HFFc6 (cell line): ENCODE measurements at places on chromosomes 2 and 18.

- DNase-seq = no peak
Observed at GRCh38 chr2:45856391-45857274, 205.2 kb downstream of the PRKCE start.

DNA sequence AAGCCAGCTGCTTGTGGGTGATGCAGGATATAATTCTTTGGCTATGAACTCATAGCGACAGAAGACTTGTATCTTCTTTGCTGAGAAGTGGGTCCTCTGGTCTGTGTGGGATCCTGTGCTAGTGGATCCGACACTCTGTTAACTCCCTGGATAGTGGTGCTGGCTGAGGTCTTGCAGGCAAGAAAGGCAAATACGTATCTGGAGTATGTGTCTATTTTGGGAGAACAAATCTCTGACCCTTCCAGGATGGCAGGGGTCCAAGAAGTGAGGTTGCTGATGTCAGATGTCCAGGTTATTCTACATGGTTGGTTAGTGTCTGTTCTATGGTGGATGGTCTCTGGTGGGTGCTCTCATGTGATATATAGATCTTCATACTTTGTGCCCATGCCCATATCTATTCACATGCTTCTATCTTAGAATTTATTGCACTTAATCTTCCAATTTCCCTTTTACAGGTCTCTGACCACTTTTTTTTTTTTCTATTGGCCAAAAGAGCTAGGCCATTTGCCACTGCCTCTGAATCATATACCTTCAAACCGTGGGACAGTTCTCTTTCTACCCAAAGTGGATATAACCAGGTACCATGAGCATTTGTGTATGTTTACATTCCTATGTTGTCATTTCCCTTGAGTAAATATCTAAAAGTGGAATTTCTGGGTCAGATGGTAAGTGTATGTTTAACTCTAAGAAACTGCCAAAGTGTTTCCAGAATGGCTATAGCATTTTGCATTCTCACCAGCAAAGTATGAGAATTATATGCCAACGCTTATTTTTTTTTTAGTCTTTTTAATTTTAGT, 45.1 kb upstream of the RBMS1 start:
- DNase-seq = no peak

DNA sequence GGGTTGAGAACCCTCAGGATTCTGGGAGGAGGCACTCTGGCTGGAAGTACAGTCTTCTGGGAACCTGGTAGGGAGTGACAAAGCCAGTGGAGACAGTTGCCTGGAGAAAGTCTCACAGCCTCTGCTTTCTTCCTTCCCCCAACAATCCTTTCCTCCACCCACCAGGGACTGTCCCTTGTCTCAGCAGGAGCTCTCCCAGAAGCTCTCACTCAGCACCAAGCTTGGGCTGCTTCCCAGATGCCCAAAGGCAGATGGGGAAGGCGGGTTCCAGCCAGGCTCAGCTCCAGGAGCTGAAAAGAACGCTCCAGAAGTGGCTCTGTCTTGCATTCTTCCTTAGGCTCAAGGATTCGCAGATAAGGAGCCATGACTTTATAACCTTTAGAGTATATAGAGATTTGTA, 7.6 kb upstream of the NAGK start:
- DNase-seq = no peak

GRCh38 chr2:10254373-10255188, 48.1 kb upstream of the HPCAL1 start:
- DNase-seq = no peak

- no peak for DNase-seq
Observed at GRCh38 chr2:135803278-135803677, 33.7 kb downstream of the LCT start.

- DNase-seq = no peak
Observed at GRCh38 chr2:196989496-196989895, 63.0 kb upstream of the PGAP1 start.

DNA sequence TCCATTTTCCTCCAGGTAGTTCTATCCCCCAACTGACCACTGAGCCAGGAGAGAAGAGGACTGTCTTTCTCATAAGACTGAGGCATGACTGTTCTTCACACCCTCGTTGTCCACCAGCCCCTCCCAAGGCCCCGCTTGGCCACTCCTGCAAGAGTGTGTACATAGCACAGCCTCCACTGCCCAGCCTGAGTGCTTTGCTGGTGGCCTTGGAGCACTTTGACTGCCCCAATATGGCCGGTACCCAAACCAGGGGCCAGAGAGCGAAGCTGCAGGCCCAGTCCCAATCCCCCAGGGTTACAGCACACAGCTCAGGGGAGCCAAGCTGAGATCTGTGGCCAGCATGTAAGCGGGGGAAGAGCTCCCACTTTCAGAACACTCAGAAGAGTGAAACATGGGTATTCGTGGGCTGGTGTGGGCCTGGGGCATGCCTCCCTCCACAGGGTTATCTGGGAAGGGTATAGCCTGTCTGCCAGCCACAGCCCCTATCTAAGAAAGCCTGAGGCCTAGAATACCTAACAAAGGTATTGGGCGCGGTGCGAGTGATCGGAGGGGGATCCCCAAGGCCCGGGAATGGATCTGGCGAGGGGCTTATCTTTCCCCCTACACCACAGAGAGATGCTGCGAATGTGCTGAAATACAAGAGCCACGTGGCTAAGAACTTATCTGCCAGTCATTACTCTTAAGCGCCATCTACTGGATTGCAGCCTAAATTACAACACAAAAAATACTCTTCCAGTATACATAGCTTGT, 163.8 kb downstream of the WDPCP start:
- DNase-seq = peak; percentile 42

DNA sequence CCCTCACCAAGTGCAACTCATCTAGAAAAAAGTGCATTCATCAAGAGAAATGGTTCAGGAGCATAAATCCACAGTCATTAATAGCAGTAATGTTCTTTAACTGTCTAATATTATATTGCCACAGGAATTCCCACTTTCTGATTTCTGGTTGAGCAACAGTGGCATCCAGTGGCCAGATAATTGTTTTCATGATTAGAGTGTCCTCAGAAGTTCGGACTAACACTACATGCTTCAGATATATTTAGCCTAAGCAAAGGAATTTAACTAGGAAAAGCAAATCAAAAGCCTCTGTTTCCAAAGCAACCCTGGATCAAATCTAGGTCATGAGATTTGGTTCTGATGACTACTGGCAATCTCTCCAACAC, 9.8 kb upstream of the ERBB4 start:
- peak; percentile 57 for DNase-seq

DNA sequence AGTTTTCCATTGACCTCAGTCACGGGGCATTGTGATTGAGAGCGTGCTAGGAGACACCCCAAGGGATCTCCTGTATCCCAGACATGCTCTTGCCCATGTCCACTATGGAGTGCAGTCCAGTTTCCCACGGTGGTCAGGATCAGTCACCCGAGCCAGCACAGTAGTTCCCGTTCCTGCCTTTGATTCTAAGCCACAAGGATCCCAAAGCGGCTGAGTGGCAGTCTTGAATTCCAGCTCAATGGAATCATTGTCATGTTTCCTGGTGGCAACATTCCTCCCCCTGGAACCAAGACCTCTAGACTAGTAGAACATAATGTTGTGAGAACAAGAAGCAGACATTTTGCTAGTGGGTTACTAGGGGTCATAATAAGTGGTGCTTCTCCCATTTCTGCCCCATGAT, 154.3 kb downstream of the SEPTIN10 start:
- DNase-seq = no peak

GRCh38 chr2:205086662-205087061, 541.4 kb downstream of the PARD3B start:
- DNase-seq = no peak

DNA sequence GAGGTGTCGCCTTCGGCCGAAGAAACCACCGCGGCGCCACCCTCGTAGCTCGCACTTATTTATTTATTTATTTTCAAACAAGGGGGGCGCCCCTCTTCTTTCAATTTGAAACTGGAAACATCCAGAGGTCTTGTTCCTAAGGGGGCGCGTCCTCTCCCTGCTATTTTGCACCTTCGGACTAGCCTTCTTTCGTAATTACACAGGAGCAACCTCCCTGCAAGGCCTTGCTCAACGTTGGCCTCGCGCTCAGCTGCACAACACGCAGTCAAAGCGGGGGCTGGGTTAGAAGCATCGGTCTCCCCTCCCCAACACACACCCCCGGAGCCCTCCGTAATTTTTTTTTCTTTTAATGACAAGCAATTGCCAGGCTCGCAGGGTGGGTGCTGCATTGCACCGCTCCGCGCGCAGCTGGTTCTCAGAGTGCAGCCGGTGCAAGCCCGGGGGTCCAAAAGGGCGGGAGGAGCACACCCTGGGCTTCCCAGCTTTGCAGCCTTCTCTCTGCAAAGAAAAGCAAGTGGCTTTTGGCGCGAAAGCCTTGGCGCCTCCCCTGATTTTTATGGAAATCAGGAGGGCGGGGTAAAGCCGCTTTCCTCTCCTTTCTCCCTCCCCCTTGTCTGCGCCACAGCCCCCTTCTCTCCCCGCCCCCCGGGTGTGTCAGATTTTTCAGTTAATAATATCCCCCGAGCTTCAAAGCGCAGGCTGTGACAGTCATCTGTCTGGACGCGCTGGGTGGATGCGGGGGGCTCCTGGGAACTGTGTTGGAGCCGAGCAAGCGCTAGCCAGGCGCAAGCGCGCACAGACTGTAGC, at the start of gene MYCN:
Gene MYCN, plus strand, starts transcription at position 697 of the 807 bp plus-strand sequence. CDS start 1,515 bp downstream, outside the sequence.
- DNase-seq = no peak

DNA sequence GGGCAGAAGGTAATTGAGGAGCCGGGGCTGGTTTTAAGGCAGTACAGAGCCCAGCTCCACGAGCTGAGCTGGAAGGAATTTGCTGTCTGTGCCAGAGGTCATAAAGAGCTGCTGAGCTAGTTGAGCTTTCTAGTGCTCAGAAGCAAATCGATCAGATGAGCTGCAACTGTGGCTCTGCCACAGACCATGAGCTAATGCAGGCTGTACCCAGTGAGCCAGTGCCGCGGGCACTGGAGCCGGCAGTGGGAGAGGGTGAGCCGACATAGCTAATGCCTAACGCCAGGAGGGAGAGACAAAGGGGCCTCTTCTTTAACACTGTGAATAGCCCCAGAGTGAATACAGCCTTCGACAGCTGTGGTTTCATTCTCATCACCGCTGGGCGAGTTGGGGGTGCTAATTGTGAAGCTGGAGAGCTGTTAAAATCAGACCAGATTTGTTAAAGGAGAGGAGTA, 410.1 kb upstream of the TCF4 start:
- peak; percentile 67 for DNase-seq

DNA sequence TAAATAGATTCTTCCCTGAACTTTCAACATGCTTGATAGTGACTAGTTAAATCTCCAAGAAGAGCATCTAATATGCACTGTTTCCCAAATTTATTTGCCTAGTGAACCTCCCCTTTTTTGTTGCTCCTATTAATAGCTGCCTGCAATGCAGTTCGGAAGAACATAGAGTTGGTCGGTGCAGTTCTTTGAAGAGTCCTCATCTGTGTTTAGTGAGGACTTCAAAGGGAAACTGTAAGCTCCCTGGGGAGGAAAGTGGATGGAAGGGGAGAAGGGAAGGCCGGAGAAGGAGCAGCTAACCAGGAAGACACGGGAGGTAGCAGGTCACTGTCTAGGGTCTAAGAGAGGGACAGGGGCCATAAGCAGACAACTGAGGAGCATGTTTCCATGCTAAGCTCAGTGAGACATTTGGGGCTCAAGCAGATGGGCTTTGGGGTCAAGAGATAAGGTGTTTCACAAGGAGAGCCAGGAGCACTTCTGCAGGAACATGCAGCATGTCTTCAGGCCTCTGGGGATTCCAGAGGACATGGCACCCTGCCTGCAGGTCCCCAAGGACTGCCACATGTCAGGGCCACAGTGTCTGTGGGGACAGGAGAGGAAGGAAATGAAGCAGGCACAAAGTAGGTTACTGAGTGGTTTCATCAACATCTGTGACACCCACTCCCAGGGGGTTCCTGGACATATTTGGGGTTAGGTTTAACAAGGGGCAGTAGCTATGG, 48.7 kb upstream of the ANXA4 start:
- DNase-seq = no peak

GRCh38 chr18:8841781-8842485, 136.6 kb downstream of the MTCL1 start:
- DNase-seq = no peak

DNA sequence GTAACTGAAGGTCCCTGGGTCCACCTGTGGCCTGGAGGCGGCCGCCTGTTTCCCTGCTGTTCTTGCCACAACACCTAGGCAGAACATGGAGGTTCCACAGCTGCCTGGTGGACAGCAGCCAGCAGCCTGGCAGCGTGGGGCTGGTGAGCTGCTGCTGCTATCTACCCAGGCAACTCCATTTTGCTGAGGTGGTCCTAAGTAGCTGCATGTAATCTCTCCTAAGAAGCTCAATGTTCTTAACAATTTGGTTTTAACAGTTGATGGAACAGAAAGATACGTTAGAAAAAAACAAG, 66.7 kb downstream of the NDUFA10 start:
- no peak for DNase-seq

DNA sequence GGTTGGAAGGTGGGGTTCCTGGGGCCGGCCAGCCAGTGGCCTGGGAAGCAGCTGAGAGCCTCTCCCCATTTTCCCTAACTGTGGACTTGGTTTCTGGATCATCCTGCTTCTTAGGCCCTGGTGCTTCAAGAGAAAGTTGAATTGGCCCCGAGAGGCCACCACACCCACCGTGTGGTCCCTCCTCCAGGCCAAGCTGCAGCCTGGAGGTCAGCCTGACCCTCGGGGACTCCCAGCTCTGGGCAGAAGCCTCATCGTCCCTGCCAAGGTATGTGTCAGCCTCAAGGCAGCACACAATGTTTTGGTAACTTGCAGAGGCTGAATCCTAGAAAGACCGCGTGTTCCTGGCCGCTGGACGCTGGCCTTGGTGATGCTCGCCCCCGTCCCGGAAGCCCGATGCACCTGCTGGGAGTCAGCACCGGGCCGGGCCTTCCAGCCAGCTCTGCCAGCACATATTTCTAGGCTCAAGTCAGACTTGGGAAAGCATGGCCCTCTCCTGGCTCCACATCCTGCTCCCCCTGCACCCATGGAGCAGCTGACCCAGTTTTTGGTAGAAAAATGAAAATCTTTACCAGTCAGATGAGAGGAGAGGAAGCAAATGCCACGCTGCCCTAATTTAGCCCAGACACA, 72.6 kb downstream of the ACTR2 start:
- peak; percentile 50 for DNase-seq

DNA sequence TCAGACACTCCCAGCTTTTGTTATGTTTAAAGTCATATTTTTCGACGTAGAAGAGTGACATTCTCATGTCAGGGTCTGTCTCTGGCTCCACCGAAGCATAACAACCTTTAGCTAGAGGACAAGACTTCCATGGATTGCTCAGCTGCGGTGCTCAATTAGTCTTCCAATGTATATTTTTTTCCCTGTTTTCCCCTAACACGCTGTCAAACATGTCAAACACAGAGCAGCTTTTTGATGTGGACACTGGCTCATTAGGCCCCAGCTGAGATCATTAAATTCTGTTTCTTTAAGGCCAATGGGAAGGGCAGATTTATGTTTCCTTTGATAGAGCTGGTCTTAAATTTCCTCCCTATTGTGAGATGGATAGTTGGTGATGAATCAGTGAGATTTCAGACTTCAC, 525.4 kb downstream of the PIK3C3 start:
- no peak for DNase-seq

GRCh38 chr2:98454500-98455235, 10.0 kb downstream of the INPP4A start:
- DNase-seq = no peak

DNA sequence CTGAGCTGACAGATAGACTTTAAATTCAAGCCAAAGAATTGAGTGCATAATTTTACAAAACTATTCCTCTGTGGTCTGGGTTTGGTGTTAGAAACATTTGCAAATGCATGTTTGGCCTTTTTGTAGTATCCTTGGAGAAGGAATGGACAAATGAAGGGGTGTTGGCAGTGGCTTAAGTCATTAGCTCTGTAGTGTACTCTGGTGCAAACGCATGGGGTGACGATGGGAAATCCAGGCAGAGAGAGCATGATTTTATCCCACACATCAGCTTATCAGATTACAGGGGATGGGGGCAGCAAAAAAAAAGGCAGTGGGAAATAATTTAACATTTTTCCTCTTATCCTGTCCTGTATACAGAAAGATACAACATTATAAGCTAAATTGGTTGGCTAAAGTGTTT, 320.6 kb downstream of the ZNF516 start:
- DNase-seq = no peak
